ENCODE measurements at places on chromosomes 3 and 15. TPM values are rescaled to one million over a fixed set of nuclear protein-coding genes. Genes with fewer than 3 reads are reported as not detected.

The XCR1 gene
- total RNA-seq, result not detected

The CCDC39 gene
- total RNA-seq, result not detected

The ANKUB1 gene
- total RNA-seq, result not detected

The AADAC gene
- total RNA-seq, result not detected

The GCNT3 gene
- not detected for total RNA-seq

Measured in MG63 (cell line).